Astrocyte (in vitro differentiated cells and primary cell): ENCODE measurements at places on chromosomes 7 and 10. TPM values are rescaled to one million over a fixed set of nuclear protein-coding genes. Genes with fewer than 3 reads are reported as not detected.
A peak's percentile ranks its signal among the peaks of the same experiment; 100 is the strongest.

Gene NPTX2
- total RNA-seq, result 2.4 and 4.2 TPM in 2 replicates

DNA sequence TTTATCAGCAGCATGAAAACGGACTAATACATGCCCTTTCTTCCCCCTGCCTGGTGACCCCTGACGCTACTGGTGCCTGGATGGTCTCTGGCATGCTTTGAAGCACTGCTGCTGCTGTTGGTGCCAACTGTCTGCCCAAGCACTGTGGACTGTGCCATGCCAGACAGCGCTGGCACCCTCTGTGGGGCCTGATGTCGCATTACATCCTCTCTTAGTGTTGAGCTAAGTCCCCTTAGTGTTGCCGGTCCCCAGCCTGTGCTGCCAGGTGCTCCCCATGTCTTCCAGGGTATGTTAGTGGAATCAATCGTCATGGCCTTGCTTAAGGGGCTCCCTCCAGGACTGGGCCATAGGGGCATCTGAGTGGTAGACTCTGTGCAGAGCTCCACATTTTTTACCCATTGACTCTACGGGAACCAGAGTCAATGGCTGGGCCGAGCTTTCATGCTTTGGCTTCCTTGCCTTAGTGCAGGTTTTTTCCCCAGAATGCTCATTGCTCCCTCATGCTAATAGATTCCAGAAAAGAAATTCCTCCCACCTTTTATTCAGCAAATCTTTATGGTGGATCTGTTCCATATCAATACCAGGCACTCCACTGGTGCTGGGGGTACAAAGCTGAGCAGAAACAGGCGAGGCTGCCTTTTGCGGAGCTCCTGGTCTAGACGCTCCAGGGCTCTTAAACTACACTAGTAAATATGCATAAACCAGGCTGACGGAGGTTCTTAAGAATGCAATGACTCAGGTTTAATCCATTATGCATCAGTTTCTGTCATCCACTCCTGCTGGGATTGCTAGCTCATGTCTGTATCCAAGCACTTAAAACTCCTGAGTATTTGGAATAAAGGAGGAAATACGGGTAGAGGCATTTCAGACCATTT, 21.8 kb upstream of the MRC1 start:
- H3K4me3 ChIP-seq, result peak overlapping the region; percentile 19
- H3K27me3 ChIP-seq, result no peaks in the 10 kb centered on the region
- peaks cover 42% of the 10 kb centered on the region for H3K4me1 ChIP-seq
- H3K36me3 ChIP-seq, result no peaks in the 10 kb centered on the region
- H3K27ac ChIP-seq, result peak overlapping the region; percentile 87
- peak; percentile 97 for DNase-seq

DNA sequence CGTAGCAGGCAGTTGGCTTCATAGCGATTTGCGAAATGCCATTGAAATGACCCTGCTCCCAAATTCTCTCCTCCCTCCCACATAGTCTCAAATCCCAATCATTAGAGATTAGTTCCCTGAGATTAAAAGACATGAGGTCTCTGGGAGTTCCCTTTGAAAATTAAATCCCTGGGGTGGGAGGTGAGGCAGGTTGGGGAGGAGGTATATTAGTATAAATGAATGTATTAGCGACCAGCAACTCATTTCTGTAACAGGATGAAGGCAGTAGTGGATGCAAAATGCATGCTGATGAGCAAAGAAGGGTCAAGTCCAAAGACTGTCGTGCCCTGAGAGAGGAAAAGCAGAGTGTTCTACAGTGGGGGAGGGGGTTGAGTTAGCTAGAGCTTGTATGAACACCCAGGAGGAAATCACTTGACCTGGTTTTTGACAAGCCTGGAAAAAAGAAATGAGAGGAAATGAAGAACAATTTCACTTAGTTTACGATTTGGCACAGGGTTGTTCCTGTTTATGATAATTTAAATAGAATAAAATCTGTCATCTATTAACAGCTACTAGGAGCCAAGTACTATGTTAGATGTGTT, 79.6 kb upstream of the MTPN start:
- DNase-seq, result no peak
- no peaks in the 10 kb centered on the region for H3K27me3 ChIP-seq
- no peaks in the 10 kb centered on the region for H3K36me3 ChIP-seq

Gene ATRNL1
- total RNA-seq, result 15.8 and 17.5 TPM in 2 replicates

- no peak overlapping the region for H3K27ac ChIP-seq
- H3K4me1 ChIP-seq, result peaks cover 30% of the 10 kb centered on the region
- no peak overlapping the region for H3K4me3 ChIP-seq
- DNase-seq, result no peak
- H3K36me3 ChIP-seq, result no peaks in the 10 kb centered on the region
These were observed 59.3 kb downstream of the OSBPL3 start for GRCh38 chr7:24920451-24921361.

Gene MACC1
- total RNA-seq, result 0.19 and 2.0 TPM in 2 replicates

DNA sequence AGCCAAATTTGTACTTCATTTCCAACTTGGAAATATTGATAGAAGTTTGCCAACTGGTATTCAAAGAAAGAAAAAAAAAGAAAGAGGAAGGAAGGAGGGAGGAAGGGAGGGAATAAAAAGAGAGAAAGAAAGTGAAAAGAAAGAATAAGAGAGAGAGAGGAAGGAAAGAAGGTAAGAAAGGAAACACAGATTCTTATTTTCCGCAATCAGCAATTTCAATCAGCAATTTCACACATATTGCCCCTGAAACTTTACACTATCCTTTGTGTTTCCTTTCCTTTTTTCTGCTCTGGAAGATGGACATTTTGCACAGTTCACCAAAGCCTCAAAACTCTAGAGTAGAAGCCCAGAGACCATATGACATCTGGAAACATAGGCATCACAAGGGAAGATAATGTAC, 888.1 kb downstream of the REEP3 start:
- no peaks in the 10 kb centered on the region for H3K36me3 ChIP-seq
- no peak overlapping the region for H3K27ac ChIP-seq
- no peak overlapping the region for H3K4me3 ChIP-seq
- no peak for DNase-seq
- H3K27me3 ChIP-seq, result no peaks in the 10 kb centered on the region

Gene ITGB1
- 2,575 and 2,956 TPM in 2 replicates for total RNA-seq

- H3K27ac ChIP-seq, result peak overlapping the region; percentile 92
- no peaks in the 10 kb centered on the region for H3K36me3 ChIP-seq
- peak; percentile 18 for DNase-seq
These were observed 143.3 kb downstream of the TES start for GRCh38 chr7:116353647-116354046.
